ENCODE measurements at places on chromosomes 4 and X.

DNA sequence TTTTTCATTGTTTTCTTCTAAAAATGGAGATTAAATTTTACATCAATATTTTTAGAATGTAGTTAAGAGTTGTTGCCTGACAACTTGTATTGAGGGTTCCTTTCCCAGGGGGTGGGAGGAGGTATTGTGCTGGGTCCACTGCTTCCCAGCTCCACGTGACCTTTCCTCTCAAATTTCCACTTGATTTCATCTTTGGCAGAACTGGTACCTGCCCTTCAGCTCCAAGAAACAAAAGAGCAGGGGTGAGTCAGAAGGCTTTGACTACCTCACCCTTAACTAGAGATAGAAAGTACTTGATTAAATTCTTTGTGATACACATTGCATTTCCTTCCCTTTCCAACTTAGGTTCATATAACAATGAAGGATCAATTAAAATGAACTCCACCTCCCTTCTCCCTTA, 19.7 kb downstream of the TRIM2 start:
- DNase-seq = no peak

DNA sequence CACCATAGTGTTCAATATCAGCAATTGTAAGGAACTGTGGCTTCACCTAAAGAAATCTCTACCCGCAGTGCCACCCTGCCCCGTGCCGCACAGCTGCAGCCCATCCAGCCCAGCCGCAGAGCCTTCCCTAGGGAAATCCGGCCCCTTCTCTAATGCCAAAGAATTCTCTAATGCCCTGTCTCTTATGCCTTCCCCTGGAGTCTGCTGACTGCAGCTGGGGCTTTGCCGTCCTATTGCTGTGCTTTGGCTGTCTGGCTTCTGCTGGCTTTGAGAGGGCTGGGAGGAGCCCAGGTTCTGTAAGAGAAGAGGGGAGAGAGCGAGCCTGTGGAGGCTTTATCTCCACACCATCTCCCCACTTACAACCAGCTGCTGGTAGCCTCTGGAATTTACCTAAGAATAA, 85.9 kb upstream of the HELT start:
- DNase-seq = no peak

DNA sequence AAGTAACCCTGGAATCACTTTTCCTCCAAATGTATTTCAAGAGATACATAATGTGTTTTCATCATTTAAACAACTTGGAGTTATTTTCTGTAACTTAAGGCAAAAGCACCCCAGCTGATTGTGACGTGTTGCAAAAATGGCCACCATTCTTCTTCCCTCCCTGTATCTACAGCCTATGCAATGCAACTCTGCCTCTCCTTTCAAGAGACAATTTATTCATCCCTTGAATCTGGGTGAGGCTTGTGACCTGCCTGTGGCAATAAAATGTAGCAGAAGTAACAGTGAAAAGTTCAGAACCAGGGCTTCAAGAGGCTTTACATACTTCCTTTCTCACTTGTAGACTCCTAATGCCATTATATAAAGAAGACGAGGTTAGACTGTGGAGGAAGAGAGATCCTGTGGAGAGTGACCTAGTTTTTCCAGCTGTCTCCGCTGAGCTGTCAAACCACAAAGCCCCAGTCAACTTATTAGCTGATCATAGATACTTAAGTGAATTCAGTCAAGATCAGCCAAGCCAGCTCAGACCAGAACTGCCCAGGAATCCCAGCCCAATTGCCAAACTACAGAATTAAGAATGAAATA, 81.0 kb upstream of the KLF3 start:
- DNase-seq = no peak

- no peak for DNase-seq
Measured at GRCh38 chr4:55545151-55545550, 1.6 kb downstream of the CLOCK start.

- DNase-seq = no peak
Measured at GRCh38 chrX:30612250-30612655, 34.7 kb upstream of the TASL start.

GRCh38 chr4:18880871-18881270, 859.3 kb upstream of the LCORL start:
- no peak for DNase-seq

DNA sequence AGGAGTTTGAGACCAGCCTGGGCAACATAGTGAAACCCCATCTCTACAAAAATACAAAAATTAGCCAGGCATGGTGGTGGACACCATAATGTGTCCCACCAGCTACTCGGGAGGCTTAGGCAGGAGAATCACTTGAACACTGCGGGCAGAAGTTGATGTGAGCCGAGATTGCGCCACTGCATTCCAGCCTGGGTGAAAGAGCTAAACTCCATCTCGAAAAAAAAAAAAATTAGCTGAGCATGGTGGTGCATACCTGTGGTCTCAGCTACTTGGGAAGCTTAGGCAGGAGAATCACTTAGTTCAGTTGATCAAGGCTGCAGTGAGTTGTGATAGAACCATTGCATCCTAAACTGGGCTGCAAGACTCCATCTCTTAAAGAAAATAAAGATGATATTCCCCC, 91.2 kb downstream of the PLS3 start:
- DNase-seq = no peak

DNA sequence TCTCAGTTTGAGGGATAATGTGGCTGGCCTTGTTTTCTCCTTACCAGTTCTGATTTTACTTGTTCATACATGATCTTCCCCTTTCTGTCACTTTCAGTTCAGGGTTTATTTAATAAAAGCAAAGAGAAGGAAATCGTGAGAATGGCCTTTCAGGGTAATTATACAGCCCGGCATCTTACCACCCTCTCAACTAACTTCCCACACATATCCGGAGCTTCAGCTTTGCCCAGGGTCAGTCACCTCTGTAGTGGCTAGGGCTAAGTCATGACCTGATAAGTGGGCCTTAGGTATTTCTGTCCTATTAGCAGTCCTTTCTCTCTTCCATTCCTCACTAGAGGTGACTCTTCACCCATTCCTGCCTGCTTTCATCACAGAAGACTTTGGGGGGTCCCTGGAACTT, 15.8 kb downstream of the TRPC5 start:
- DNase-seq = no peak

- DNase-seq = no peak
Measured at GRCh38 chrX:65667157-65667502, 324 bp upstream of the MSN start.

GRCh38 chr4:167421201-167421600, 186.9 kb upstream of the SPOCK3 start:
- DNase-seq = no peak

DNA sequence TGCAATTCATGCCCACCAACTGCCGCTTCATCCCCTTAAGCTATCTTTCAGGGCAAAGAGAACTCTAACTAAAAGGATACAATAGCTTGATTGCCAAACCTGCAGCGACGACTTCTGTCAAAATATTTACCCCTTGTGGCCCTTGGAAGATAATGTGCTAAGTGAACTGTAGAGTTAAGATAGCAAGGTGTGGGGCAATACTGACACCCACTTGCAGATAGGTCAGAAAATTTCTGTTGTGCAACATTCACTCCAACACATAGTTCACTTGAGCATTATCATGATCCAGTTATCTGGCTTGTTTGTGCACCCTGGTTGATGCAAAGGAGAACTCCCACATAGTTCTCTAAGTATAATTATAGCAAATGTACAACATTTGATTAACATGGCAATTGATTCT, 55.6 kb downstream of the RHOXF2B start:
- DNase-seq = no peak

DNA sequence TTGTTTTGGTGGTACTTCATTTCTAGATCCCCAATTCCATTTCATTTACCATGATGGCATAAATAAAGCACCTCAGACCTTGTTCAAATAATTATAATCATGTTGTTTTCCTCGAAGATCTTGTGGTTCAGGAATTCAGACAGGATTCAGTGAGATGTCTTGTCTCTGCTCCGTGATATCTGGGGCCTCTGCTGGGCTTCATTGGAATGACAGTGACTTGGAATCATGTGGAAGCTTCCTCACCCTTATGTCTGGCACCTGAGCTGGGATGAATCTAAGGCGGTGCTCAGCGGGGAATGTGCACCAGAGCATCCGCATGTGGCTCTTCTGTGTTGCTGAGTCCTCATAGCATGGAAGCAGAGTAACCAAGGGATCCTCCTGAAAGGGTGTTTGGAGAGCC, 132.2 kb downstream of the VEGFC start:
- DNase-seq = no peak

DNA sequence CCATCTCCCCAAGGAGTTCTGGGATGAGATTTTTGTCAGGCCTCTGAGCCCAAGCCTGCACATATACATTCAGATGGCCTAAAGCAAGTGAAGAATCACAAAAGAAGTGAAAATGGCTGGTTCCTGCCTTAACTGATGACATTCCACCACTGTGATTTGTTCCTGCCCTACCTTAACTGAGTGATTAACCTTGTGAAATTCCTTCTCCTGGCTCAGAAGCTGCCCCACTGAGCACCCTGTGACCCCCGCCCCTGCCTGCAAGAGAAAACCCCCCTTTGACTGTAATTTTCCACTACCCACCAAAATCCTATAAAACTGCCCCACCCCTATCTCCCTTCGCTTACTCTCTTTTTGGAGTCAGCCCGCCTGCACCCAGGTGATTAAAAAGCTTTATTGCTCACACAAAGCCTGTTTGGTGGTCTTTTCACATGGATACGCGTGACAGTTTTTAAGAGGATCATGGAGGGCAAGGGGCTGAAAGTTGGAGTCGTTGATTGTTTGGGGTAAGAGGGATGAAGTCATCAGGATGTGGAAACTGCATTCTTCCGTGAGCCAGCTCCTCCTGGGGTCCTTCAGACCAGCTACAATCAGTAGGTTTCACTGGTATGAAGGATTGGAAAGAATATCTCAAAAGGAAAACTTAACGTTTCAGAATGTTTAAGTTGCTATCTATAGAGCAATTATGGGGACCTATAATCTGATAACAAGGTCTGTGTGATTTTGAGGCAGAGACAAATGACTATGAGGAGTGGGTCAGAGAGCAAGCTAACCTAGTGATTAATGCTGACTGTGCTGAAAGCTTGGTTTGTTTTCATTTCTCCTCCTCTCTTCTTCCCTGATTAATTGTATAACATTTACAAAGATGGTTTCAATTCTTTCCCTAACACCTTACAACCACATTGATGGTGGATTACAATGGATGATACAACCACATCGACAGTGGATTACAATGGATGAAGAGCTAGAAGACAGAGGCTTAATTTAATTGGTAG, 28.6 kb upstream of the MAGEA11 start:
- no peak for DNase-seq

- DNase-seq = no peak
Measured at GRCh38 chr4:188305690-188306089, 166.4 kb downstream of the TRIML1 start.

GRCh38 chr4:44629280-44629866, 22.1 kb downstream of the YIPF7 start:
- peak; percentile 25 for DNase-seq

DNA sequence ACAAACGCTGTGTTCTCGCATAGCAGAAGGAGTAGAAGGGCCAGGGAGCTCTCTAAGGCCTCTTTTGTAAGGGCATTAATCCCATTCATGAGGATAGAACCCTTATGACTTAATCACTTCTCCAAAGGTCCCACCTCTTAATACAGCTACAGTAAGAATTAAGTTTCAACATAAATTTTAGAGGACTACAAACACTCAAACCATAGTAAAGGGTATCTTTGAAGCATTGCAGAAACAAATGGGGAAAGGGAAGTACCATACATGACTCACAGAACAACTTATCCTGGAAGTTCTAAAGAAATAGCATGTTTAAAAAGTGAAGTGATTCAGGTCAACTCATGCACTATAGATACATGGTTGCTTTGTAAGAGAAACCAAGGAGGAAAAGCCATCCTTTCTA, 680.8 kb downstream of the RPA4 start:
- no peak for DNase-seq

GRCh38 chr4:185693548-185694215, 118.3 kb downstream of the SORBS2 start:
- no peak for DNase-seq

DNA sequence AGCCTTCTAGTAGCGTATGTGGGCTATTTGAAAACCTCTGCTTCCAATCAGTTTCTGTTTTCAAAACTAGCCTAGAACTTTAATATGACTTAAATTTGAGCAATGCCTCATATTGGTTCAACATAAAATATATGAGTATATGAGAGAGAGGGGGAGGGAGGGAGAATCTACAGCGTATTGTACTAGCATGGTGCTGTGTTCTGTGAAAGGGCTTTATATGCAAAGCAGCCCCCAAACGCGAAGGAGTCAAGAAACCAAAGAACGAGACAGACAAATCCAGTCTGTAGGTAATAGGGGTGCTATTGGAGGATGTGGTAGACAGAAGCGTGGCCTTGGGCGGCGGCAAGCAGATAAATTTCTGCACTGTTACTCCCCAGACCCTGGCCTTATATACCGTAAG, 784 bp upstream of the ANXA5 start:
- DNase-seq = no peak

GRCh38 chr4:169313732-169314131, 43.0 kb upstream of the SH3RF1 start:
- no peak for DNase-seq

DNA sequence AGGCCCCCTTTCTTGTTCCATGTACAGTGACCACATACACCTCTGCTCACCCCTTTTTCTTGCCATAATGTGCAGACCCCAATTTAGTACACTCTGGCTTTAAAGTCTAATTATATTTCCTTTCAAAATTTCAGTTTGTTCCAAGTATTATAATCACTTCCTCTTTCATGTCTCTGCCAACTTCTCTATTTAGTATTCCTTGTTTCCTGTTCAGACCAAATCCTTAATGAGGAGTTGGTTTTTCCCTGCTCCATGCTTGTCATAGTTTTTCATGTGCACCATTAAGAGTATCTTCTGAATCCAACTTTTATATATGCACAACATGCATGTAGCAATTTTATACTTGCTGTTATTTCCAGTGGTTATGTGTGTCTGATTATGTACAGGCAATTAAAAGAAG, 32.3 kb downstream of the USP53 start:
- no peak for DNase-seq

DNA sequence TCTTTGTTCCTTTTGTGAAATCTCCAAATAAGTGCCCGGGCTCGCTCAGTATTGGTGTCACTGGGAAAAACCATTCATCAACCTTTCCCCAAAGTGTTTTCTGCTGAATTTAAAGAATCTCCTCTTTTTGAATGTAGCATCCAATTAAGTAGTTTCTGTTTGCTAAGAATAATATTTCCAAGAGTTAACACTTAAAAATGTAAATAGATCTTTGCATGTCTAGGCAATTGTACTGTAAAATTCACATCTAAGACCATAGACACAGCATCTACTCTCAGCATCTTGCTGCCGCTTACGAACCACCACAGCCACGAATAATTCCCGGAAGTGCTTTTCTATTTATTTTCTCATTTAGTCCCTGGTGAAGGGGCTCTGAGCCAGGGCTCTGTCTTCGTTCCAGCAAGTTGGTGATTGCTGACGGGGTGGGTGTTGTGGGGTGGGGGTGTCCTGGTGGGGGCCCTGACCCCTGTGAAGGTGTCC, 1.4 kb downstream of the NSG1 start:
- DNase-seq = no peak

- DNase-seq = no peak
Measured at GRCh38 chr4:23320931-23321587, 568.8 kb downstream of the PPARGC1A start.

- no peak for DNase-seq
Measured at GRCh38 chrX:97374266-97374665, 490.6 kb downstream of the RPA4 start.
